ENCODE measurements at places on chromosomes 7 and 10.

DNA sequence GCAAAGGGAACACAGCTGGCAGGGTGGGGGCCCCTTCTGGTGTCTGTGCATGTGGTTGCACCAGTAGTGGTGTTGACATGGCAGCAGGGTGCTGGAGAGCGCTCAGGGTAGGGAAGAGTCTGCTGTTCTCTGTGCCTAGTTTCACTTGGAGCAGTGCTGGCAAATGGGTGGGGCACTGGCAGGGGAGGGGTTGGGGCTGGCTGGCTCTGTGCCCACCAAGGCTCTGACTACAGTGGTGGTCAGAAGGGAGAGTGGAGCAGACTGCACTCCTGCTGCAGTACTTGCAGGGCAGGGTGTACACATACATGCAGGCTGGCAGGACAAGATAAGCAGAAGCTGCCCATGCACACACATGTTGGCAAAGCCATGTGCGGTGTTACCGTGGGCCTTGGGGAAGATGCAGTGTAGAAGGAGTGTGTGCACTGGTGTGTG, 18.2 kb downstream of the FAM25A start:
- no peak for DNase-seq

- DNase-seq = no peak
Measured at GRCh38 chr7:91949221-91950009, 8.8 kb downstream of the AKAP9 start.

DNA sequence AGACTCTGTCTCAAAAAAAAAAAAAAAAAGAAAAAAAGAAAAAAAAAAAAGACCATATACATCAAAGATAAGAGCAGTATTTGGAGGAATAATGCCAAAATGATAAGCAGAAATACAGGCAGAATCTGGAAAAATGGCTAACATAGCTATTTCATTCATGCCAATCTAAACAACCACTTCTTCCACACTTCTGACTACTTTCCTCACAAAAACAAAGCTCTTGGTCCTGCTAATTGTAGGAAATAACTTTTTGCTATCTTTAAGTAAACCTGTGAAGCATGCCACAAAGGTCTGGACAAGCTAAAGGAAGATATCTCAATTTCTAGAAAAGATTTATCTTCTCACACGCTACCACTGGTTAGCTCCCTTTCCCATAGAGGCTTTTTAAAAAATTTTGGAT, 30.4 kb downstream of the MICU1 start:
- no peak for DNase-seq

- DNase-seq = peak; percentile 96
Measured at GRCh38 chr7:141945356-141945755, 1.4 kb downstream of the CLEC5A start.
